ENCODE measurements at places on chromosomes 16 and 17.

DNA sequence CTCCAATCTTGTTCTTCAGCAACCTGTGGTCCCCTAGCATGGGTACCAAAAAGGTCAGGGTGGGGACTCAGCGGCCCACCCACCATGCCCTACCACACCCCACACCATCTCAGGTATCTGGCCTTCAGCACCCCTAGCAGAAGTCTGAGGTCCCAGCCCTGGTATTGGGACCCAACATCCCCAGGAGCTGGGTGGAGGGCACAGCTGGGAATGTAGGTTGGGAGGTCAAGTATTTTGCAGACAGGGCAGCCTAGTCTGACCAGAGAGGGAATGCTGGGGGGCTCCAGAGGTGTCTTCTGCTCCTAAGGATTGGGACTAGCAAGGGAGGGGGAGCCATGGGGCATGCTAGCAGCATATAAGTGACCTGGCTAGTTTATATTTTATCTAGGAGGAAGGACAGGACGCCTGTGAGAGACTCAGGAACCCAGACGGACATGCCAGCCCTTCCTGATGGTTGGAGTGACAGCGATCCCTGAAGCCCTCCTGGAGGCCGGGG lies 822 bp upstream of the ADAM11 start:
- DNase-seq = no peak

DNA sequence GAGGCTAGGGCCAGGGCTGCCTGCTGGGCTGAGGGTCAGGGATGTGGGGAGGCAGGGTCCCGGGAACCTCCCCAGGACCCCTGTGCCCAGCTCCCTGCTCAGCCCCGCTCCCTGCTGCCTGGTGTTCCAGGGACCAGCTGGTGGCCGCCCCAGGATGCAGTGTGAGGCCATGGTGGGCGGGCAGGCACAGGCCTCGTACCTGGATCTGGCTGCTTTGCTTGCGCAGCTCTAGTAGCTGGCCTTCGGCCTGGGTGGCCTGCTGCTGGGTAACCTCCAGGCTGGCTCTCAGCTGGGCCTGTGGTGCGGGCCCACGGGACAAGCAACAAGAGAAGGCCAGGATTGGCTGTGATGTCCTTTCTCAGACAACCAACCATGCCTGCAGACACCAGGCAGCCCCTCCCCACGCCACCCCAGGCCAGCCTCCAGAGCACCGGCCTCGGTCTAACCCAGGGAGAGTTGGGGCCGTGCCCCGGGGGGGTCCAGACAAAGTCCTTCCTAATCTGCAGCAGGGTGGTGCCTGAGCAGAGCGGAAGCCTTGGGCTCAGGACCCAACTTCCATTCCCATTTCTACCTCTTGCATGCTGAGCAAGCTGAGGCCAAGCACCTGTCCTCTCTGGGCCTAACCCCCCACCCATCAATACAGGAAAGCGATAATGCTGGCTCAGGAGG lies 4.1 kb downstream of the TRIM65 start:
- DNase-seq = no peak

- DNase-seq = no peak
These were observed 11.1 kb downstream of the USP6 start for GRCh38 chr17:5126719-5127488.

- no peak for DNase-seq
These were observed 13.3 kb upstream of the OR1F1 start for GRCh38 chr16:3174618-3175148.

DNA sequence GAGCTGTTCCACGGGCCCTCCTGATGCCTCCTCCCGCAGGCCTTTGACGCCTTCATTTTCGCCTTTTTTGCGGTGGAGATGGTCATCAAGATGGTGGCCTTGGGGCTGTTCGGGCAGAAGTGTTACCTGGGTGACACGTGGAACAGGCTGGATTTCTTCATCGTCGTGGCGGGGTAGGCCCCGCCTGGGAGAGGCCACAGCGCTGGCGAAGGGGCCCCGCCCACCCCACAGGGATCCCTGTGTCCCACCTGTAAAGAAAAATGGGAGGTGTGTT lies 29.7 kb downstream of the TPSG1 start:
- no peak for DNase-seq

GRCh38 chr17:46889992-46890564 lies 32.9 kb upstream of the GOSR2 start:
- DNase-seq = no peak

- no peak for DNase-seq
These were observed 23.0 kb downstream of the ATF7IP2 start for GRCh38 chr16:10408824-10409381.

GRCh38 chr16:86877108-86877507 lies 298.8 kb downstream of the FOXL1 start:
- DNase-seq = no peak

DNA sequence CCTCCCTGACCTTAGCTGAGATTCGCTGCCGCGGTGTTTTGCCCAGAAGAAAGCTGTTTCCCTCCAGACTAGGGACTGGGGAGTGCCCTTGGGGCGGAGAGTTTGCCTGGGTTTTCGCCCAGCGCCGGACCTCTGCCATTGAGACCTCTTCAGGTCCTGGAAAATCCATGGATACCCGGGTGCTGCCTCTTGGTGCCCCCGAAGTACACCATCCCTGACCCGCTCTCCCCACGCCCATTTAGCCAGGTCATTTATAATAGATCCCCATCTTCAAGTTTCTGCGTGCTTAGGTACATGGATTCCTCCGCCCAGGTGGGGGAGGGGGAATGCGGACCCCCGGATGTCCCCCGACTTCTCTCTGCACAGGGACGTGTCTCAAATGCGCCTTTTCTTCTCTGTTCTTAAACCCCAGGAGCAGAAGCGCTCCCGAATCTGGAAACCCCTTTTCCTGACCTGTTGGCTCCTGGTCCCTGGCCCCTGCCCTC lies 15.0 kb upstream of the CBX8 start:
- no peak for DNase-seq

- DNase-seq = no peak
These were observed 111.9 kb downstream of the GSG1L start for GRCh38 chr16:27951489-27952120.

- DNase-seq = no peak
These were observed 17.3 kb upstream of the CLEC18B start for GRCh38 chr16:74438492-74438979.

DNA sequence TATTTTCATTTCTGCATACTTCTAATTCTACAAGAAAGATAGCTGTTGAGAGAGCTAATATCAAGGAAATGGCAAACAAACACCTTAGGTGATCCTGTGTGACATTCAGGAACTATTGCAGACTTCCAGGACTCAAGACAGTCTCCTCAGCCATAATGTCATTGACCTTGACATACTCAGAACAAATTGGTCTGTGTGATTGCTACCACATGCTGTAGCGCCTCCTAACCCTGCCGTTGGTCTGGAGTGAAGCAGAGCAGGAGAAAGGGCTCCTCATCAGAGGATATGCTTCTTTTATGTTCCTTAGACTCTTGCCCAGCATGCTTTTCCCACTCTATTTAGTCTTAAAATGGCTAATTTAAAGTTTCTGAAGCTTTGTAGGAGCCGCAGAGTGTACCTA lies 194.2 kb upstream of the TBX2 start:
- no peak for DNase-seq

DNA sequence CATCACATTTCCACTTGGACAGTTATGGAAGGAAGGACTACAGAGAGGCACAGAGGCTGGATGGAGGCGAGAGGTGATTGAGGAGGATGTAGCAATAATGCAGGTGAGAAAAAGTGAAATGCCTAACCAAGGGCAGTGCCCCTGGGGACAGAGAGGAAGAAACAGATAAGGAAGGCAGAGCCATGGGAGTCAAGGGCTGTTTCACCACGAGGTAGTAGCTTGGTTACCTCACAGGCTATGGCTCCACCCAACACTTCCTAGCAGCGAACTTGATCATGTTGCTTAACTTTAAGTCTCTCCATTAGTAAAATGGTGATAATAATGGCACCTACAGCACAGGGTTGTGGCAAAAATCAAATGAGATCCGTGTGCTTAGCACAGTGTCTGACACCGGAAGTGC lies 83.9 kb downstream of the YPEL2 start:
- DNase-seq = no peak

GRCh38 chr16:35559911-35560636 lies 2100.7 kb downstream of the TP53TG3F start:
- no peak for DNase-seq

GRCh38 chr16:27624154-27625049 lies 74.5 kb downstream of the KATNIP start:
- DNase-seq = no peak

DNA sequence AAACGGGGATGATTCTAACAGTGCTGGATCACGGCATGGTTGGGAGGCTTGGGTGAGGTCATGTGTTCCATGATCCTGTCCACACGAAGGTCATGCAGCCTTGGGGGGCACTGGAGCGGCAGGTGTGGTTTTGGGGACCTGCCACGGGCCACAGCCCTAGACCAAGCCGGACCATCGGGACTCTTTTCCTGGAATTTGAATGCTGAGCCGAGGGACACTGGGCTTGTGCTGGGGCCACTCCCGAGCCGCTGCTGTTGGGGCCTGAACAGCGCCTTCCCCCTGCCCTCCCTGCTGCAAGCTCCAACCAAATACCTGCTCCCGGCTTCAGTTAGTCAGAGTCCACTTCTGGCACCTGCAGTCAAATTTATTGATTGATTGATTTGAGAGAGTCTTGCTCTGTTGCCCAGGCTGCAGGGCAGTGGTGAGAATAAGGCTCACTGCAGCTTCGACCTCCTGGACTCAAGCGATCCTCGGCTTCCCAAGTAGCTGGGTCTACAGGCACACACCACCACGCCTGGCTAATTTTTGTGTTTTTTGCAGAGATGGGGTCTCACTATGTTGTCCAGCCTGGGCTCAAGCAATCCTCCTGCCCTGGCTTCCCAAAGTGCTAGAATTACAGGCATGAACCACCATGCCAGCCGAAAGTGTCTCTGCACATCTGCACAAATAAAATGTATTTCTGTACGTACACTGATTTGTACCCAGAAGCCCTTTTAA lies 37.2 kb upstream of the SLC38A10 start:
- DNase-seq = no peak
